Skin of body (tissue), 3 donors: ENCODE measurements at places on chromosomes 7 and 10. TPM values are rescaled to one million over a fixed set of nuclear protein-coding genes. Genes with fewer than 3 reads are reported as not detected.

DNA sequence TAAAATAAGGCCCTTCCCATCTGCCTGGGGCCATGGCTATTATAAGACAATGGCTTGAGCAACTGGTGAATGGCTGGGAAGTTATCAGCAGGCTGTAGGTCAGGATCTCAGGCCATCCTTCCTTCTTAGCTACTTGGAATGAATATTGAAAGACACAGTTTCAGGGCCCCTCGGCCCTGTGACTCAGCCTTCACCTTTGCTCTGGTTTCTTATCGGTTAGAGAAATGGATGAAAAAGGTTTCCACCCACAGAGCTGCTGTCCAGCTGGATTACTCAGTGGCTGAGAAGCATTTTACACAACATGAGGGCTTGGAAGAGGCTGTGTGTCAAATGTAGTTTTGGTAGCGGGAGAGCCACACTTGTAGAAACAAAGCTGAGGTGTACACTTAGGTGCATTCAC lies 9.4 kb downstream of the ACSL5 start:
- no peak for DNase-seq

- no peak for DNase-seq
Observed at GRCh38 chr7:3107228-3107763, 63.6 kb upstream of the CARD11 start.

GRCh38 chr10:71317739-71318138 lies 1.3 kb upstream of the SLC29A3 start:
- no peak for DNase-seq

DNA sequence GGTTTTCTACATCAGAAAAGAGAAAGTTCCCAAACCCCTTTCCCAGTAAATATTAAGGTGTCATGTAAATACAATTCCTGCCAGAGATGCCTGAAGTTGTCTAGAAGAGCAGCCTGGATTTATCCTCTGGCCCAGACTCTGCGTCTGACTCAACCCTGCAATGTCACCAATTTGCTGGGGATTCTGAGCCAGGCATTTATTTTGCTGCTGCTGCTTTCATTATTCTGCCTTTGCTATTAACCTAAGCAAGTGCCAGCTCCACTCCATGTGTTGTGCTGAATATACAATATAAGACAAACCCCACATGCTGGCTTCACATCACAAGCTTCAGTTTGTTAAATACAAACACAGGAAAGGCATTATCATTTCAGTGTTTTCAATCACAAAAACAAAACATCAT lies 59.1 kb downstream of the ELAPOR2 start:
- DNase-seq: no peak

- no peak for DNase-seq
Observed at GRCh38 chr7:149720372-149721083, 52.9 kb downstream of the ZNF467 start.

DNA sequence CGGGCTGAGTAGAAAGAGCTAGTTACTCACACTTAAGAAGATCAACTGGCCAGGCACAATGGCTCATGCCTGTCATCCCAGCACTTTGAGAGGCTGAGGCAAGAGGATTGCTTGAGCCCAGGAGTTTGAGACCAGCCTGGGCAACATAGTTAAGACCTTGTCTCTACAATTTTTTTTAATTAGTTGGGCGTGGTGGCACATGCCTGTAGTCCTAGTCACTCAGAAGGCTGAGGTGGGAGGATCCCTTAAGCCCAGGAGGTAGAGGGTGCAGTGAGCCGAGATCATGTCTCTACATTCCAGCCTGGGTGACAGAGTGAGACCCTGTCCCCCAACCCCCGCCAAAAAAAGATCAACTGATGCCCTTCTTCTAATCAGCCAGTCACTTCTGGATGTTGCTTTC lies 74.6 kb upstream of the ATP6V0A4 start:
- DNase-seq: no peak

- no peak for DNase-seq
Observed at GRCh38 chr7:6286486-6286885, 14.1 kb upstream of the CYTH3 start.

- DNase-seq: peak; percentile 87
Observed at GRCh38 chr10:129963641-129964501, at the start of gene EBF3. Gene EBF3 (minus strand): TSS chr10:129964274. CDS start chr10:129963768, 506 bp downstream.

GRCh38 chr10:96648297-96648696 lies 61.5 kb upstream of the TM9SF3 start:
- DNase-seq: no peak

GRCh38 chr10:96272316-96273280 lies 1.2 kb upstream of the BLNK start:
- DNase-seq: no peak

- no peak for DNase-seq
Observed at GRCh38 chr7:467393-467828, 52.2 kb downstream of the PDGFA start.

DNA sequence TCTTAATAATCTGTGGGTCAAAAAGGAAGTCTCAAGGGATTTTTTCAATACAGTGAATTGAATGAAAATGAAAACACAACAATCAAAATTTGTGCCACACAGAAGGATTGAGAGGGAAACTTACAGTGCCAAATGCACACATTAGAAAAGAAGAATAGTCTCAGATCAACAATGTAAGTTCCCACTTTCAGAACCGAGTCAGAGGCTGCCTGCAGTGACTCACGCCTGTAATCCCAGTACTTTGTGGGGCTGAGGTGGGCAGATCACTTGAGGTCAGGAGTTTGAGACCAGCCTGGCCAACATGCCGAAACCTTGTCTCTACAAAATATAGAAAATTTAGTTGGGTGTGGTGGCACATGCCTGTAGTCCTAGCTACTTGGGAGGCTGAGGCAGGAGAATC lies 12.5 kb upstream of the KEL start:
- DNase-seq: no peak

GRCh38 chr10:21230219-21230618 lies 295.3 kb downstream of the SKIDA1 start:
- no peak for DNase-seq

DNA sequence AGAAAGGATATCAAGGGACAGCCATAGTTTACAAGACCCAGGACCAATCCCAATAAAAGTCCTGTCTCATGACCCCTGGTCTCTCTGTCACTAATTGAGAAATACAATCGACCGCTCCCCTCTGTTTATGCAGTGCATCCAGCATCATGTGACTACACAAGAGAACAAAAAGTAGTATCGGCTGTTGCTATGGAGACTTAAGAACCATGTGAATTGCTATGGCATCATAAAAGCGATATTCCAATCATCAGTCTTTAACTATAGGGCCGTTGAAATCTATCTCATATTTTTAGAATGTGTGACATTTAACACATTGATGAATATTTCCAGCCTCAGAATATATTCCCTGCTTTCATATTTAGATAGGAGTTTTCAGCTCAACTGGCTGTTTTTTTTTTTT lies 139.3 kb downstream of the FRMD4A start:
- no peak for DNase-seq

GRCh38 chr10:130757821-130758489 lies 553.6 kb downstream of the TCERG1L start:
- no peak for DNase-seq

- no peak for DNase-seq
Observed at GRCh38 chr7:129605960-129606614, 5.4 kb upstream of the NRF1 start.

DNA sequence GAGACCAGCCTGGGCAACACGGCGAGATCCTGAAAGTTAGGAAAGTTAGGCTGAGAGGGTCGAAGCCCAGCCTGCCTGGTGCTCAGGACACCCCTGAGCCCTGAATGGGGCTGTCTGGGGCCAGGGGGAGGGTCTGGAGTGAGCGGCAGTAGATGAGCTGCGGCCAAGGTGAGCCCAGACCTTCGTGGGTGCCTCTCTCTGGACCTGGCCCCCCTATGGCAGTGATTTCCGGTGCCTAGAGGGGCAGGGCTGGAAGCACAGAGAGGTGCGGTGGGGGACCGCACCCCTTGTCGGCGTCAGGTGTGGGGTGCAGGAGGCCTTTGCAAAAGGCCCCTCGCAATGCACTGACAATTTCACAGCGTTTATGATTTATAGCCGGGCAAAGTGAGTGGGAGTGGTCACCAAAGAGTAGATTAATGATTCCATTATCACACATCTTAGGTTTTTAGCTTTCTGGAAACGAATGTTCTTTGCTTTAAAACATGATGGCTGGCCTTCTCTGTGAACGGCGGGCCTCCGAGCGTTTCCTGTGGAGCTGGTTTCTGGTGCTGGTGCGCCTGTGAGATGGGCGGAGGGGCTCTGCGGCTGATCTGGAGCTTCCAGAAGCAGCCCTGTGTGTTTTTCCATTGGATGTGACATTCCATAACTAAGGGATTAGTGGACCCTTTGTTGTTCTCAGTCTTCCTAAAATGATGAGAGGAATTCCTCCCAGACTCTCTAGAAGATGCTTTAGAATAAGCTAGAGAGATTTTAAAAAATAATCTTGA lies 171.0 kb upstream of the ZNF32 start:
- no peak for DNase-seq

DNA sequence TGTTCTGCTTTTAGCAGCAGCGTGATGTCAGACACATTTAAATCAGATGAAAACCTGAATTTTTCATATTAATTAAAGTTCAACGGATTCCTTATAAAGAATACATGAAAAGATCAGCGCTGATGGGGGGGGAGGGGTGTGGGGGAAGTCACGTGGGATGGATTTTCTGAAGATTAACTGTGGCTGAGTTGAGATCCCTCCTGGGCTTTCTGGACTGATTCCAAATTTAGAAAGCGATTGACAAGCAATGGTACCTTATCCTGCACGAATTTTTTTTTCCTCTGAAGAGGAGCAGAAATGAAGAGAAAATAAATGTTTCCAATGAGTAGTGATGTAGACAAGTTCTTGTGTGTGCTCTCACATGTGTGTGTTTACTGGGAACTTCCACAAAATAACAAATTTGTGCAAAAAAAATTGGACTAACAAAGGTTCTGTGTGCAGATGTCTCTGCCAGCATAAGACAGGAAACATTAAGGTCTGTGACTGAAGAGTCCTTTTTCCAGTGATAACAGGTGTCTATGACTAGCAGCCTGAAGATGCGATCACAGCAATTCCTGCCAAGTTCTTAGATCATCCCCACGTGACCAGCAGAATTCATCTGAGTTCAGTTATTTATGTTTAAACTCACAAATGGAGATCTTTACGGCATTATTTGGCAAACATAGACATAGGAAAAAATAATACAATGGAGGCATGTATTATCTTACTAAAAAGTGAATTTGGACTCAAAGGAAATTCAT lies 585.2 kb upstream of the CELF2 start:
- DNase-seq: peak; percentile 47

GRCh38 chr10:1379601-1380000 lies 323.4 kb downstream of the WDR37 start:
- no peak for DNase-seq

- DNase-seq: peak; percentile 10
Observed at GRCh38 chr7:112018305-112019030, 187.7 kb downstream of the DOCK4 start.

DNA sequence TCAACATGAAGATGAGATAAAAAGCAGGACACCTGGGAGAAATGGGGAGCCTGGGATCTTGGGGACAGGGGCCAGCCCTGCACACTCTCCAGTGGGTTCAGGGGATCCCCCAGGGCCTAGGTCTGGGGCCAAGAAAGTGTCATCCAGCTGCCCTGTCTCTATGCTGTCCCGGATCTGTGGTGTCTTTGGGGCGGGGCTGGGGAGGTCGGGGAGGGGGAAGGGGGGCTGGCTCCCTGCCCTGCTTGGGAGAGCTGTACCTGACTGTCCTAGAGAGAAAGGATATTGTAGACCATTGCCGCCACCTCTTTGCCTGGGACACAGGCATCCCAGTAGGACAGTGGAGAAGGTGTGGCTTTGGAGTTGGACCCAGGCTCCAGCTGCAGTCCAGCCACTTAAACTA lies 7.0 kb upstream of the SPACDR start:
- DNase-seq: no peak

- no peak for DNase-seq
Observed at GRCh38 chr10:43945094-43945730, 296.5 kb upstream of the ZNF32 start.

DNA sequence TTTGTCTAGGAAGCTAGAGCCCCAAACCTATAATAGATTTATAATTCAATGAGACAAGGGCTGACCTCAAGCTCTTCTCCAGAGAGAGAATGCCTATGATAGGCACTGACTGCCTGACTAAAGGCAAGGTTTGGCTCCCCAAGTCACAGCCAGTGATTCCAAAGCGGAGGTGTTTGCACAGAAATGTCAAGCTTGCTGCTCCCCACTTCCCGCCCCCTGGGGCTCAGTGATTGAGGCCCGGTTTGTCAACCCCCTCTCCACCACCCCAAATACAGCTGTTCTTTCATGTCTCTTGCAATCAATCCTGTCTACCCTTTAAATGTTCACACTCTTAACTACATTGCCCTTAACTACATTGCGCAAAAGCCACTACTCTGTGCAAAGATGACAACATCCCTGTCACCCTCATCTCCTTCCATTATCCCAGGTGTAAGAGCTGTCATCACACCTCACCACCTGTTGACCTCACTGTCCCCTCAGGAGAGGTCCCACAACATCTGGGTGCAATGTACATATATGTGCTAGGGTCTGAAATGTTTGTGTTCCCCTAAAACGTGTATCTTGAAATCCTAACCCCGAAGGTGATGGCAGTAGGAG lies 58.0 kb downstream of the NUDCD3 start:
- no peak for DNase-seq

- DNase-seq: no peak
Observed at GRCh38 chr10:84341538-84341856, 13.1 kb downstream of the CCSER2 start.

DNA sequence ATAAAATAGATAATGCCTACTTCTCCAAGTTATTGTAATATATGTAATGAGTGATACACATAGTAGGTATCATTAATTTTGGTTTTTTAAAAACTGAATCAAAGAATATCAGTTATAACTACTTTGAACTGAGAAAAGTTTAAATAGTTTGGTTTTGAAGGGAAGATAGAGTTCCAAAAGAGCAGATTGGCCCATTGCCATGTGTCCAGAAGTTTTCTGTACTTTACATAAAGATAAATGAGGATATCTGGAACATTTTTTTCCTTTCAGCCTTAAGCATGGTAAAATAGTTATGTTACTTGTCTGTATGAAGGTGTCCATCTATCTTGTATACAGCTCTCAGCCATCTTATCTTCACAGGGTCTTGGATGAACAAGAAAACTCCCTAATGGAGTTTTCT lies 97.9 kb upstream of the MXI1 start:
- no peak for DNase-seq

Gene EBF3
- total RNA-seq: 19.5 TPM

Gene BCAP29
- total RNA-seq: 43.4 TPM

Gene GDF10
- 2.1 TPM for total RNA-seq

Gene GIMAP8
- 5.4 TPM for total RNA-seq

Gene MAGI2
- 6.9 TPM for total RNA-seq

Gene RNF133
- total RNA-seq: 0.39 TPM
